ENCODE measurements at places on chromosomes 1 and 21.

DNA sequence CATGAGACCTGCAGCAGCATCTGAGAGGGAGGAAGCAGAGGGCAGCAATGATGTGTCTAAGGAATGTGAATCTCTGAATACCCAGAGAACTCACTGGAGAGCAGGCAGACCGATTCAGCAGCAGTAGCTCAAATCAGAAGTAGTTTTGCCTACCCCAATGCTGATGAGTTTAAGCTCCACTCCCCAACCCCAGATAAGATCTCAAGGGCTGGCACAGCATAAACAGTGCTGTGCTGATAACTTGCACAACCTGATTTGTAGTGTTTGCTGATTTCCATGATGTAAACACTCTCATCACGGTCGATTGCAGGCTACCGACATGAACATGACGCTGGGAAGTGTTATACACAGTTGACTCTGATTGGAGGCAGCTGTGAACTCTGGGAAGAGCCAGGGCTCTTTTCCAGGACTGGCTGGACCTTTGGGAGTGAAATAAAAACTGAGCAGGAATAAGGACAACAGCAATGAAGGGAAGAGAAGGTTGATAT is 11.2 kb upstream of the HMGCS2 start:
- peak; percentile 76 for ATAC-seq

DNA sequence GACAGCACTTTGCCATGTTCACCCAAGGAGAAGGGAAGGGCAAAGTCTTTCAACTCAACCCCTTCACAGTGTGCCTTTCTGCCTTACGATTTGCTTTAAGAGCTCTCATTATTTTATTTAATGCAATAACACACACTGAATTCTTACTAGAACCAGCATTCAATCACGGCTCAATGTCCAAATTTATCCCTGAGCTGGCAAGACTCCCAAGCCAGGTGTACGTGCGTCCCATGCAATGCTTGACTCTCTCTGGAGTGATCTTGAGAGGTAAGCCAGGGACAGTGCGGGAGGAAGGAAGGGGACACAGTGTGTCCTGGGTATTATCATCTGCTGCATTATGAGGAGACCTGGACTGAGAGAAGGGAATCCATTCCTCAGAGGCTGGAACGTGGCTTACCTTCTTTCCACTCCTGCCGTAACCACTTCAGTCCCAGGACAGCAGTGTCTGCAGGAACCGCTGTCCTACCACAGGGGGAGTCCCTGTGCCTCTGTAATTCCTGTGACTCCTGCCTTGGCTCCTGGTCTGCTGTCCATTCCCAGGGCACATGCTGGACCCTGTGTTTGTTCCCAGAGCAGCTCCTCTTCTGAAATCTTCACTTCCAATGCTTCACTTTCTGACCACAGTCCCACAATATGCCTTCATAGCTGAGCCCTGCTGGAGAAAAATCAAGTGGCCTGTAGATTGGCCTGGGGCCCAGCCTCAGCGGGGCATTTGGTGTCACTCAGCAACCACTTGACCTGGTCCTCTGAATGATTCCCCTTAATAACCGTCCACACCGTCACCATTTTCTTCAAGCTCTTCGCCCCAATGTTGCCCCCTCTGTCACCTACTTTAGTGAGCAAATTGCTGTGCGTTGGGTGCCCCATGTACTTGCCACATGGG is 28.6 kb upstream of the STUM start:
- ATAC-seq: no peak

- ATAC-seq: no peak
These were observed 2.7 kb upstream of the PSMD4 start for GRCh38 chr1:151251656-151252470.

DNA sequence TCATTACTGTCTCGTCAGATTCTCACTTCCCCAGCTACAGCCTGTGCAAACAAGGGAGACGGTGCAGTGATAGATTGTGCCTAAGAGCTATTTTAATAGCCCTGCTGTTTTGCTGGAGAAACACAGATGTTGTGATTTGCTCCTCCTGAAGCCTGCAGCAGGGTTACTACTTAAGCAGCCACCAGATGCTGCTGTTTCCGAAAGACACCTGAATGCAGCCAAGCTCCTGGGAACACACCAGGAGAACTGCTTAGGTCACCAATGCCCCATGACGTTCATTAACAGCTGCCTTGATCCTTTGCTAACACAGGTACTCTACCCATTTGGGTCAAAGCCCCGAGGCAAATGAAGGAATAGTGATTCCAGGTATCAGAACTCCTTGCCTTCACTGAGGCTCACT is 411.8 kb upstream of the DAB1 start:
- ATAC-seq: no peak

GRCh38 chr1:201326710-201327109 is 43.4 kb downstream of the PKP1 start:
- ATAC-seq: no peak

GRCh38 chr1:241271427-241271826 is 85.6 kb downstream of the RGS7 start:
- no peak for ATAC-seq

DNA sequence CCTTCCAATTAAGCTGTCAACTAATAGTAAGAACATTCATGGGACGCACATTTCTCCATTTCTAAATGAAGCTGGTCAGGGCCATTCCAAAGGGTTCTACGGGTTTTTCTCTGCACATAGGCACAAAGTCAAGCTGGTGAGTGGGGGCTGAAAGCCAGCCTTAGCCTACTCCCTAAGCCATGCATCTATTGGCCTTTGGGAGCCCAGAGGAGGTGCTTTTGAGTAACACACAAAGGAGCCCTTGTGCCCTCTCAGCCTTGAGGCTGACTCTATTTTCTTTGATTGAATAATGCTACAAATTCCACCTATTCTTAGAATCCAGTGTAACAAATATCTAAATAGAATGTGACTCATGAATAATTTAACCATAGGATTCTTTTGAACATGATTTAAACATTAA is 73.6 kb downstream of the RGS13 start:
- no peak for ATAC-seq

DNA sequence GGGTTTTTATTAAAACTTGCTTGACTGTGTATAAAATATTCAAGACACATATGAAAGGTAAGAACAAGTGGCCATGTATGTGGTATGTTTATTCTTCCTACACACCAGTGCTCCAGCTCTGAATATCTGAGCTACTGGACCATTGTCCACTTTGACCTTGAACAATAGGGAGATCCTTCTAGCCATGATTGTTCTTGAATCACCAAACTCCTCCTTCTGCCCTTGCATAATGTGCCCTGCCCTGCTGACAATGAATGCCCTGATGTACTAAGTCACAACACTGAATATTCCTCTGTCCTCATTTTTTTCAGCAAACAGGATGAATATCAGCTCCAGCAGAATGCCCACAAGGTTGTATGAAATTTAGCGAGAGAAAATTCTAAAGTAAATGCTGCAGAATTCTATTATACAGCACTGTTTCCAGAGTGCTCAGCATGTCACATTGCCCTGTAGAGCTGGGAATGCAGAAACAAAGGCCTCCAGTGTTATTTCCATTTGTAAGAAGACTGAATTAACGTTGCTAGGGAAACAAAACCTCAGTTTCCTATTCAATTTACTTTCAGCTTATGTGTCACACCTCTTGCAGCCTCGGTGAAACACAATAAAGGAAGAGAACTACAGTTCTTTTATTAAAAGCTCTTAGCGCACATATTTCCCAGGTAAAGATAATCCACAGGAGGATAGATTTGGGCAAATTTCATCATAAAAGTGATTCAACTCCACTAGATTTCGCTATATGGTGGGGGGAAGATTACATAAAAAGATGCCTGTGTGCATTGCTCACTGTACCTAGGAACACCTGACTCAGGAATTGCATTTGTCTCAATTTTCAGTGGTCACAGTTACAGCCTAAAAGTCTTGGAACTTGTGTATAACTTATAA is 187.4 kb upstream of the ATP1B1 start:
- ATAC-seq: peak; percentile 94

DNA sequence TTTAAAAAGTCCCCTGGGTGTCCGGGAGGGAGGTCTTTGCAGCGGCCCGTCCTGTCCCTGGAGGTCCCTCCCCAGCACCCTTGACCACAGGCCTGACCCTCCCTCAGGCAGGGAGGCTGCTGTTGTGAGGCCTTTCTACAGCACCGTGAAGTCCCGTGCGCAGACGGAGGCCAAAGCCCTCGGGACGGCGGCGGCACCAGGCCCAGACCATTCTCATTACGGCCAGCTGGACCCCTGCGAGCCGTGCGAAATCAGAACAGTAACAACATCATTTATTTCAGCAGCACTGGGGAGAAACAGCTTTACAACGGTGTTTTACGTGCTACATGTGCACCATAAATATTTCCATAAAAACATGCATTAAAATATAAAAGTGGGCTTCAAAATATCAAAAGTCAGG is 101.4 kb upstream of the ACTRT2 start:
- no peak for ATAC-seq

Data from motor neuron (in vitro differentiated cells).